ENCODE measurements at places on chromosomes 16 and 17.

GRCh38 chr17:70120425-70120824, 45.4 kb downstream of the KCNJ16 start:
- DNase-seq = no peak

DNA sequence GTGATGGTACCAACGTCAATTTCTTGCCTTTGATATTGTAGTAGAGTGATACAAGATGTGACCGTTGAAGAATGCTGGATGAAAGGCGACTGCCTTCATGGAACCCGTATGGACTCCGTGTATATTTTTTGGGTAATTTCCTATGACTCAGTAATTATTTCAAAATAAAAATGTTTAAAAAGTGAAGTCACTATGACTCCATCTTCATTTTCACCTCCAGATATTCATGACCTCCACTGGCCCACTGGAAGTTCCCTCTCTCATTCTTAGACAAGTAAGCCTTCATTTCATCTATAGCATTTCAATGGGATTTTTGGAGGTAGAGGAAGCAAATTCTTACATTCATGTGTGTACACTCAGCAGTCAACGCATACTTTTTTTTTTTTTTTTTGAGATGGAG, 111.8 kb upstream of the NUDT7 start:
- DNase-seq = no peak

DNA sequence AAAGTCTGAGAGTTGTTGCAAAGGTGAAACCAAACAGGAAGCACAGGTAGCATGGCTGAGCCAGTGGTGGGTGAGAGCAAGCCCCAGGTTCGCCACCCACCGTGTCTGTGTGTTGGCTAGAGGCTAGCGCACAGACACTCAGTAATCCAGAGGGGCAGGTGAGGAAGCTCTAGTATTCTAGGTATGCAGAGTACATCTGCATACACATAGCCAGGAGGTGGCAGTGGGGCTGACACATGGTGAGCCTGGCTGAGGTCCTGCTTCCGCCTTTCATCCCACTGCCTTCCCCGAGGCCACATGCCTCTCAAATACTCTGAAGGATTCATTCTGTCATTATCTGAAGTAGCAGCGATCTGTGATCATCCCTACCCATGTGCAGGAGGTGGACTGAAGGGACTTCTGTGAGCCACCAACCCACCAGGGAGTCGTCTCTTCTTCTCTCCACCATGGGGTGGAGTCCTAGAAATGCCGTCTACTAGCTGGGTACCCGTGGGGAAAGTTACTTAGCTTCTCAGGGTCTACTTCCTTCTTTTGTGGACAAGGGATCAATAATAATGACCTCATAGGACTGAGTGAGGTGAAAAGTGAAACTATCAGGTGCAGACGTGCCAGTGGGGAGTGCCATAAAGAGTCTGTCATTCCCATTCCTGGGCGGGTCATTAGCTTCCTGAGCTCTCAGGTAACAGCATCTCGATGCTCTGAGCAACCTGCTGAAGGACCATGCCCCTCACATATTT, 36.0 kb upstream of the ICAM2 start:
- no peak for DNase-seq

- no peak for DNase-seq
Measured at GRCh38 chr16:2819939-2820835, 3.1 kb downstream of the PRSS21 start.

DNA sequence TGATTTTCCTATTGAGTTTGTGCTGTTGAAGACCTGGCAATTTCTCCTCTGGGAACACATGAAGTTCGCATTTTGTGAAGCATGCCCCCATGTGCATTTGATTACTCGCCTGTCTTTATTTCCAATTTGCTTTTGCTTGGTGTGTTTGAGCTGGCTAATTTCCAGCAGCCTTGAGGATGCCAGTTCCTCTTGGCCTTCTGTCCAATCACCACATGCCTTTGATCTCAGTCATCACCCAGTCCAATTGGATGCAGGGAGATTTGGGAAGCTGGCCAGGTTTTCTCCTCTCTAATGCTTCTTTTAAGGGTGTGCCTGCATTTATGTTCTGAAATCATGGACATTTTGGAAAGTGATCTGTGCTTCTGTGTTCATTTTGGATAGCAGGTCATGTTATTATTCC, 3.8 kb upstream of the TMEM100 start:
- DNase-seq = no peak

GRCh38 chr16:69626256-69626655, 60.5 kb downstream of the NFAT5 start:
- DNase-seq = no peak

GRCh38 chr17:37888881-37889280, 35.3 kb upstream of the TBC1D3K start:
- DNase-seq = no peak

DNA sequence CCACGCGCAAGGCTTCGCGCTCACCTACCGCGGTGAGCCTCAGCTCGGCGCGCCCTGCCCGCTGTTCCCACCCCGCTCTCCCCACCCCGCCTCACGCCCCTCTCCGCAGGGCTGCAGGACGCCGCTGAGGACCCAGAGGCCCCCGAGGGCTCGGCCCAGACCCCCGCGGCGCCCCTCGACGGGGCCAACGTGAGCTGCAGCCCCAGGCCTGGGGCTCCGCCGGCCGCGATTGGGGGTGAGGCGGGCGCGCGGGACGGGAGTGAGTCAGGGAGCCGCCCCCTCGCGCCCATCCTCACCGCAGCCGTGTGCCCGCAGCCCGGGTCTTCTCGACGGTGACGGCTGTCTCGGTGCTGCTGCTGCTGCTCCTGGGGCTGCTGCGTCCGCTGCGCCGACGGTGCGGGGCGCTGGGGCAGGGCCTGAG, 1.9 kb upstream of the PAQR4 start:
- DNase-seq = no peak

- DNase-seq = no peak
Measured at GRCh38 chr17:81033535-81034167, 1.3 kb upstream of the BAIAP2 start.

DNA sequence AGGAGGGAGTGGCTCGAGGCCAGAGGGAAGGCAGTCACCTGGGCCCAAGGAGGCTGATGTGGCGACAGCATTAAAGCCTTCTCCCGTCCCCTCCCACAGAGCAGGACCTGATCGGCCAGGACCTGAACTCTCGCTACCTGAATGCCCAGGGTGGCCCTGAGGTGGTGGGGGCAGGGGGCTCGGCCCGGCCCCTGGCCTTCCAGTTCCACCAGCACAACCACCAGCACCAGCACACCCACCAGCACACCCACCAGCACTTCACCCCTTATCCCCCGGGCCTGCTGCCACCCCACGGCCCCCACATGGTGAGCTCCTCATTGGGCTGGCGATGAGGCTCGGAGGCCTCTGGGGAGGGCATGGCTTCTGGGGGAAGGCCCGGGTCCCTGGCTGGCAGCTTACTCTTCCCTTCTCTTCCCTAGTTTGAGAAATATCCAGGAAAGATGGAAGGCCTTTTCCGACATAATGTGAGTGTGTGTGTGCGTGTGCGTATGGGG, 6.4 kb downstream of the FBRS start:
- no peak for DNase-seq

- DNase-seq = no peak
Measured at GRCh38 chr16:58503863-58504688, 4.1 kb downstream of the NDRG4 start.

DNA sequence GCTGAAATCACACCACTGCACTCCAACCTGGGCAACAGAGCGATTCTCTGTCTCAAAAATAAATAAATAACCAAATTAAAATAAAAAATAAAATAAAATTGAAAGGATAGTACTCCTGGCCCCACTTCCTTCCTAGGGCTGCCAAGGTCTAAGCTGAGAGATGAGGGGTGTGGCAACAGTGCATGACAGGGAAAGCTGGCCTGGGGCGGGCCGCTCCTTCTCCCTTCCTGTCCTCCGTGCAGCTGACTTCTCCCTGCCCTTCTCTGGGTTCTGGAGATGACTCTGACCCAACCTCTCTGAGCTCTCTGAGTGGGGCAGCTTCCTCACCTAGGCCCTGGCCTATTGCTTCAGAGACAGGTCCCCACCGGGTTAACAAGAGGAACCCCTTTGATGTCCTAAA, 8.7 kb upstream of the SLC25A39 start:
- no peak for DNase-seq

DNA sequence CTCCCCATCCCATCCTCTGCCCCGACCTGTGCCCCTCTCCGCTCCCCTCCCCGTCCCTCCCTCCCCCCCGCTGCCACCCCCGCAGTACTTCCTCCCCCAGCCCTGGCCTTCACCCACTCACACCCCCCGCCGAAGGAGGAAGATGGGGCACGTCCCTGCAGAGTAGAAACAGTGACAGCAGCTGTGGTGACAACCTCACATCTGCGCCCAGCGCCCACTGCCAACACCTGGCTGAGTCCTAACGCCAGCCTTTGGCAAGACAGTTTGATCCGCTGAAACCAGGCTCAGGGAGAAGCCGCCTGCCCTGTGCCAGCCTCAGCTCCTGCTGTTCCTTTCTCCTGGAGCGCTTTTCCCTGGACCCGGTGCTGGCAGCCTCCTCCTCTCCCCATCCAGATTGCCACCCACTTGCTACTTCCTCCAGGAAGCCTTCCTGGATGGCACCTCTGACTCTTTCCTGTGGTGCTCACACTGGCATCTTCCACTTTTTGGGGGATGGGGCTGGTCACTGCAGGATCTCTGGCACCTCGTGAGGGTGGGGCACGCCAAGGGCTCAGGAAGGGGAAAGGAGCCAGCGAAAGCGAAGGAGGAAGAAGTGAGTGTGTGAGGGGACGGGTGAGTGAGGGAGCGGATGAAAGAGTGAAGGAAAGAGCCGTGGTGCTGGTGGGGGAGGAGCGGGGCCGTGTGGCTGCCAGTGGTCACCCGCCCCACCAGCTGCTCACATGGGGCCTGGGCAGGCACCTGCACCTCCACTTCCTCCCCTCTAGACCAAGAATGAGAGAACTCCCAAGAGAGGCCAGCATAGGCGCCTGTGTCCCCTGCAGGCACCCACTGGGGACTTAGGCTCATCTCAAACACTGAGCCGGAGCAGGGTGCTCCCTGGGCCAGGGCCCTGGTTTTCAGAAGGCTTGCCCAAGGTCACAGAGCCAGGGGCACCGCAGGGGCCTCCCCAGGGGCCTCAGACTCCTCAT, 27.0 kb downstream of the ZFPM1 start:
- DNase-seq = no peak

DNA sequence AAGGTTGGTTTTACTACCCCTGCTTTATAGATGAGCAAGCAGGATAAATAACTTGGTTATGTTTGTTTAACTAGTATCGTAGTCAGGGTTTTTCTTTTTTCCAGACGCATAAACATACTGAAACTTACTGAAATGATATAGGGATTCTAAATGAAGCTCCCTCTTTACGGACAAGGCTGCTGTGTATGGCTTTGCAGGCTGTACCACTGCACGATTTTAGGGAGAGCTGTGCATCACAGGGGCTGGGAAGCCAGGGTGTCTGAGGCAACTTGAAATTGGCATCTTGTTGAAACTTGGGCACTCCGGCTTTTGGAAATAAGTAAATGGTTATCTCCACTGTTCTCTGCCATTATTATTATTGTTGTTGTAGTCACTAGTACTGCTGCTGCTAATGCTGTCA, 218.1 kb upstream of the CDH8 start:
- DNase-seq = no peak

DNA sequence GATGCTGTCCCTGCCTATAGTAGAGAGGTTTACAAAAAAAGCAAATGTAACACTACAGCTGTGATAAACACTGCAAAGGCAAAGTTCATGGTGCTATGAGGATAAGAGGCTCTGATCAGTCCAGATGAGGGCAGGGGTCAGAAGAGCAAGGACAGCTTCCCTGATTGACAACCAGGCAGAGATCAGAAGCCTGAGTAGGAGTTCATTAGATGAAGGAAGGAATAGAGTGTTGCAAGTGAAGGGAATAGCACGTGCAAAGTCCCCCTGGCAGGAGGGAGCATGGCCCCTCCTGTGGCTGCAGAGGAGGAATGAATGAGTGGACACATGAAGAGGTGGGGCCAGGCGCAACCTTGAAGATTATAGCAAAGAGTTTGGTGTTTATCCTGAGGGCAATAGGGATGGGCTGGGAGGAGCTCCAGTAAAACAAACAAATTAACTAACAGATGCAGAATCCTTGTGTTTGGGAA, 208.4 kb upstream of the IRX5 start:
- DNase-seq = no peak

DNA sequence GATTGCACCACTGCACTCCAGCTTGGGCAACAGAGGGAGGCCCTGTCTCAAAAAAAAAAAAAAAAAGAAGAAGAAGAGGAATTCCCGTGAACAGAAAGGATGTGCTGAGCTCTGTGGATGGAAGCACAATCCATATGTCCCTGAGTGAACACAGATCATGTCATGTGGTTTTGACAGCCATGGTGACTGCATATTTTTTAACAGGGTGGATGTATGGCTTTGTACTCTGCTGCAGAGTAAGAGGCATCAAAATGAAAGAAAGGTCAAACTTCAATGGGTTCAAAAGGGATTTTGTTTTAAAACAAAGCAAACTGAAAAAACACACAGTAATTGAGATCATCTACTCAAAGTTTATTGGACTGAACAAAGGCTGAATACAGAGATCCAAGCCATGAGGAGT, 31.5 kb downstream of the MXRA7 start:
- DNase-seq = no peak

DNA sequence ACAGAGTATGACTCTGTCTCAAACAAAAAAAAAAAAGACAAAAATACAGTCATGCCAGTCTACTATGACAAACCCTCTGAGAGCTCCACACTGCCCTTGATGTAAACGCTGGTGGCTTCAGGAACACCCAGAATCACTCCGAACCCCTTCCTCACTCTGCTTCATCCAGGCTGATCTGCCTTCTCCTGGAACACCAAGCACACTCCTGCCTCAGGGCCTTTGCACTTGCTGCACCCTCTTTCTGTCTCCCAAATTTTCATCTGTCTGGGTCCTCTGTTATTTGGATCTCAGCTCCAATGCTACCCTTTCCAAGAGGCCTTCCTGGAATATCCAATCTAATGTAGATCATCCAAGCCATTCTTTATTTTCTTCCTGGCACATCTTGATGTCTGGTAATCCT, 7.9 kb upstream of the SLC39A11 start:
- DNase-seq = no peak

Measured in nucleus accumbens (tissue), 56 donors.